ENCODE measurements at places on chromosomes 6 and 20. TPM values are rescaled to one million over a fixed set of nuclear protein-coding genes. Genes with fewer than 3 reads are reported as not detected.

The BPIFB2 gene
- total RNA-seq, result not detected

The PPP1R3D gene
- total RNA-seq, result 4.9 TPM

The KCNQ5 gene
- 9.6 TPM for total RNA-seq

The RBM24 gene
- not detected for total RNA-seq

The ULBP3 gene
- not detected for total RNA-seq

The DCDC2 gene
- 0.08 TPM for total RNA-seq

The NNAT gene
- 2.1 TPM for total RNA-seq

The MAP7 gene
- 1.3 TPM for total RNA-seq

The CLPSL1 gene
- not detected for total RNA-seq

The KIF25 gene
- total RNA-seq, result not detected

The LTV1 gene
- 24.8 TPM for total RNA-seq

The SH3BGRL2 gene
- total RNA-seq, result 0.64 TPM

The BMP6 gene
- not detected for total RNA-seq

The OR2B6 gene
- not detected for total RNA-seq

The CCN6 gene
- total RNA-seq, result not detected

The GRM1 gene
- not detected for total RNA-seq

The ELOVL2 gene
- not detected for total RNA-seq

The NFKBIL1 gene
- 39.7 TPM for total RNA-seq

The PRSS35 gene
- total RNA-seq, result not detected

Data from activated naive CD4-positive, alpha-beta T cell treated with anti-CD3 and anti-CD28 coated beads, Interleukin-2, amount 50 U/mL, for 72 hours (primary cell).